ENCODE measurements at places on chromosomes 1 and 21.

GRCh38 chr1:209746451-209747165 lies 9.2 kb upstream of the TRAF3IP3 start:
- no peak for DNase-seq

GRCh38 chr1:59070610-59071009 lies 226.3 kb upstream of the FGGY start:
- DNase-seq = no peak

DNA sequence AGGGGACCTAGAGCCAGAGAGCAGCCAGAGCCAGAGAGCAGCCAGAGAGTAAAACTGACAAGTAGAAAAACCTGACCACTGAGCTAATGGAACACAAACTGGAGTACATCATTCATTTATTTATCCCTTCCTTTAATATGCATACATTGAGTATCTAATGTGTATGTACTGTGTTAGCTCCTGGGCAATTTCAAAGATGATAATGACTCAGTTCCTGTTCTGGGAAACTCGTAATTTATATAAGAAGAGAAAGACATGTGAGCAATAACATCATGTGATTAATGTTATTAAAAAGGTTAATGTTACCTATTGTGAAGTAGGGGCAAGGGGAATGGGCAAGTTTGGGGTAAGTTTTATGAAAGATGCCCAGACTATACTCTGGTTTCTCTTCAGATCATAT lies 199.9 kb downstream of the TNR start:
- DNase-seq = no peak

DNA sequence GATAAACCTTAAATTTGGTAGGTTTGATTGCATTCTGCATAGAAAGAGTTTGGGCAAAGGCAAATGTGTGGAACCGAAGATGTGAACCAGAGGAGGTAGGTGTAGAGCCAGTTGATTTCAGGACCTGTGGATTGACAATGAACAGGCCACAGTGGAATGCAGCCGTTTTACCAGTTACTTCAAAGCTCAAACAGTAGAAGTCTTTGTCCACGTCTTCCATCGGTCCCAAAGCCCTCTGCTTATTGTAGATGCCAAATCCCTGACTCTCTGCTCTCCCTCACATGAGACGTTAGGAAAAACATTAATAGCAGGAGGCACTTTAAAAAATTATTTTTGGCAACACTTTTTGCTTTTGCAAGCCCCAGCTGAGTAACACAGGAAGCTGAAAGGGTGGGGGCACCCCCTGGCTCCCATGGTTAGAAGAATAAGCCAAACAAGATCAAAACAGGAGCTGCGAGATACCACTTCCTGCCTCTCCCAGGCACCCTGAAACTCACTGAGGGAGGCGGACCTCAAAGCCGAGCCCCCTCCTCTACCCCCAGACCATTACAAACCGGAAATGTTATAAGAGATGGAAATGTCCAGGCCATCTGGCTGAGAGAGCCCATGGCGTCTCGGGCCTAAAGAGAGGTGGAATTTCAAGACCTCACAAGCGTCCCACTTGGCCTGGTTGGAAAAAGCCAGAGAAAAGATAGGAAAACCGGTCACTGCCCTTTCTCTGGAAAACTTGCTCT lies 13.5 kb downstream of the TRAF3IP3 start:
- peak; percentile 88 for DNase-seq

- no peak for DNase-seq
Measured at GRCh38 chr1:107926436-107927080, 38.4 kb downstream of the VAV3 start.

DNA sequence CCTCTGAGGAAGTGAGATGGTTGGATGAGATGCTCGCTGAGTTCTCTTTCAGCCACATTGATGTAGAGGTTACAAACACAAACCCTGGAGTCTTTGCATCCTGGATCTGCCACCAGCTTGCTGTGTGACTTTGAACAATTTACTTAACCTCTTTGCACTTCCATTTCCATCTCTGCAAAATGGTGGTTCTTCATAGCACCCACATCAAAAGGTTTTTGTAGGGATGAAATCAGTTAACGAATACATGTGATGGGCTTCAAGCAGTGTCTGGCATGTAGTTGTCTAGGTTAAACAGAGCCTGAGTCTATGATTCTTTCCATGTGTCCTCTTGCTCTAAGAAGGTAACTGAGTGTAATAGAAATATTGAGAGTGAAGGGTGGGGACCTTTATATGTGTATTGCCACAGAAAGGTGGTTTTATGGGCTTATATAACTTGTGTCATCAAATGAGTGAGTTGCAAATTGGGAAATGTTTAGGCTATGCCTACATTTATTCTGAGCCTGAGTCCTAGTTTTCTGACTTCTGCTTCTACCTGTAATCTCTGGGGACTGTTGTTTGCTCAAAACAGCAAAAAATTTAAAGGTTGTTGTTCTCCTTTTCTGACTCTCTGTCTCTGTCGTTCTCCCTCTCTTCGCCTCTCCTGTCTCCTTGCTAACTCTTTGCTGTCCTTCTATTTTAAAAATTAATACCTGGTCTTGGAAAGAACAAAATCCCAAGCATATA lies 27.3 kb upstream of the LRRN2 start:
- no peak for DNase-seq

- no peak for DNase-seq
Measured at GRCh38 chr1:19458815-19459417, 26.4 kb downstream of the CAPZB start.

DNA sequence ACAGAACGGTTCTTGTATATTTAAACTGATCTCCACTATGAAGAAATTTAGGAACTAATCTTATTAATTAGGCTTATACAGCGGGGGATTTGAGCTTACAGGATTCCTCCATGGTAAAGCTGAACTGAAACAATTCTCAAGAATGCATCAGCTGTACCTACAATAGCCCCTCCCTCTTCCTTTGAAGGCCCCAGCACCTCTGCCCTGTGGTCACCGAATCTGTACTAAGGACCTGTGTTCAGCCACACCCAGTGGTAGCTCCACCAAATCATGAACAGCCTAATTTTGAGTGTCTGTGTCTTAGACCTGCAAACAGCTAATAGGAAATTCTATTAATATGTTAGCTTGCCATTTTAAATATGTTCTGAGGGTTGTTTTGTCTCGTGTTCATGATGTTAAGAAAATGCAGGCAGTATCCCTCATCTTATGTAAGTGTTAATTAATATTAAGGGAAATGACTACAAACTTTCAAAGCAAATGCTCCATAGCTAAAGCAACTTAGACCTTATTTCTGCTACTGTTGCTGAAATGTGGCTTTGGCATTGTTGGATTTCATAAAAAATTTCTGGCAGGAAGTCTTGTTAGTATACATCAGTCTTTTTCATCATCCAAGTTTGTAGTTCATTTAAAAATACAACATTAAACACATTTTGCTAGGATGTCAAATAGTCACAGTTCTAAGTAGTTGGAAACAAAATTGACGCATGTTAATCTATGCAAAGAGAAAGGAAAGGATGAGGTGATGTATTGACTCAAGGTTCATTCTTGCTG lies 147.2 kb downstream of the NR5A2 start:
- no peak for DNase-seq

GRCh38 chr1:49995734-49996133 lies 28.0 kb downstream of the AGBL4 start:
- no peak for DNase-seq
